ENCODE measurements at places on chromosomes 2 and 18. TPM values are rescaled to one million over a fixed set of nuclear protein-coding genes. Genes with fewer than 3 reads are reported as not detected.

Gene CLEC4F
- 0.08 TPM for polyA plus RNA-seq

- no peak overlapping the region for H3K4me3 ChIP-seq
- H3K4me1 ChIP-seq = no peaks in the 10 kb centered on the region
- H3K27me3 ChIP-seq = no peaks in the 10 kb centered on the region
- H3K36me3 ChIP-seq = no peaks in the 10 kb centered on the region
- H3K27ac ChIP-seq = no peak overlapping the region
These were observed 55.0 kb downstream of the MEP1B start for GRCh38 chr18:32244881-32245280.

DNA sequence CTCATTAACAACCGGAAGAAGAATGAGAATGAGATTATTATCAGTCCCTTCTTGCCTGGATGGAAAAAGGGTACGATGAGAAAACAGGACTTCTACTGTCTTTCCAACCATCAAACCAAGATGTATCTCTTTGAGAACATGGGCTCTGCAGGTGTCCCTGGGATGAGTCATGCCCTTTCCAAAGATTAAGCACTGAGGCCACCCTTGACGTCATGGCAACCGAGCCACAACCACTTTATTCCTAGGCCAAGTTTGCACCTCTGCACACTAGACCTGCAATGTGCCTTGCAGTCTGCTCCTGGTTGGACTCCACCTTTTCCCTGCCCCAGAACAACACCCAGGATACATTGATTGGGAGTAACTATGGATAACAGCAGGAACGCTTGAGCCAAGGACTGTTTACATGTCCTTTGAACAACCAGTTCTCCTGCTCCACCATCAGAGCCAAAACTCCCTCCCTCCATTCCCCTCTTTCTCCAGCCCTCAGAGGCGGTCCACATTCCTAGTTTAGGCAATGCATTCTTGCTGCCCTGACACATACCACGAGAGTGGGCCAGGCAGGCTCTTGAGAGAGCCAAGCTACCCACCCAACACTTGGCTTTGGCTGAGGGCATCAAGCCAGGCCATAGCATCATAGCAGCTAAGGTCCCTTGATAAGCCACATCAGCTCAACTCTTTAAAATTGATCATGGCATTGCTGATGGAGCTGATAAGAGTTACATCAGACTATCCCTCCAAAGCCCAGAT is 310.7 kb downstream of the TNS1 start:
- H3K36me3 ChIP-seq = no peaks in the 10 kb centered on the region
- H3K4me3 ChIP-seq = no peak overlapping the region
- no peaks in the 10 kb centered on the region for H3K27me3 ChIP-seq
- H3K27ac ChIP-seq = no peak overlapping the region
- peak; percentile 77 for DNase-seq
- H3K4me1 ChIP-seq = peaks cover 11% of the 10 kb centered on the region

DNA sequence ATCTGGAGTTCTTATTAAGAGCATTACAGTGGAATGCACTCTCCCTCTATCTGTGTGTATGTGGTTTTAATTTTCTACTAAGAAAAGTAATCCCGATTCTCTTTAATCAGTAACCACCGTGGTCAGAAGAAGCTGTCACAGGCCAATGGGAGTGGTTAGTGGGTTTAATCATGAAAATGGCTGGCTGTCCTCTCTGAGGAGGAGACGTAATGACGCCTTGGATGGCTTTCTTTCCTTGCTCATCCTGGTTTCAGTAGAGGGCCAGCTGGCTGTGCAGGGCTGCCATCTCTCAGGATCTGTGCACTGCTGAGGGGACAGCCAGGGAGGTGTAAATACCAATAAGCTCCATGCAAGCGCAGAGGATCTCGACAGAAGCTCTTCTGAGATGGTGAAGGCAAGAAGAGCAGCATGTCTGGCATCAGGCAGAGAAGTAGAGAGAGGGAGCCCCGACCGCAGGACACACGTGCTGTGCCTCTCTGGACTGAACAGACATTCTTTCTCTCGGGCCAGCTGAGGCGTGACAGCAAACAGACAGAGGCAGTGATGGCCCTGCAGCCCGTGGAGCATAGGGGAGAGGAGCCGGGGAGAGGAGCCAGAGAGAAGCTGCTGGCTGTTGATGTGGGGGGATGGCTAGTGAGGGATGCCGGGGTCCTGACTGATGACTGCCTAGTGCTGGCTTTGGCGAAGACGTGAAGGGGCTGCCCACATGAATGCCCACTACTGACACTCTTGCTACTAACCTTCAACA is 65.1 kb upstream of the DAPL1 start:
- H3K27me3 ChIP-seq = no peaks in the 10 kb centered on the region
- no peak overlapping the region for H3K27ac ChIP-seq
- no peaks in the 10 kb centered on the region for H3K36me3 ChIP-seq

GRCh38 chr18:75076286-75076685 is 132.7 kb downstream of the PTGR3 start:
- no peak overlapping the region for H3K4me3 ChIP-seq
- H3K4me1 ChIP-seq = peaks cover 4% of the 10 kb centered on the region
- H3K36me3 ChIP-seq = no peaks in the 10 kb centered on the region
- no peaks in the 10 kb centered on the region for H3K27me3 ChIP-seq
